ENCODE measurements at places on chromosomes 1 and 21.

GRCh38 chr1:77218477-77219165 is 609 bp downstream of the PIGK start:
- DNase-seq: no peak

DNA sequence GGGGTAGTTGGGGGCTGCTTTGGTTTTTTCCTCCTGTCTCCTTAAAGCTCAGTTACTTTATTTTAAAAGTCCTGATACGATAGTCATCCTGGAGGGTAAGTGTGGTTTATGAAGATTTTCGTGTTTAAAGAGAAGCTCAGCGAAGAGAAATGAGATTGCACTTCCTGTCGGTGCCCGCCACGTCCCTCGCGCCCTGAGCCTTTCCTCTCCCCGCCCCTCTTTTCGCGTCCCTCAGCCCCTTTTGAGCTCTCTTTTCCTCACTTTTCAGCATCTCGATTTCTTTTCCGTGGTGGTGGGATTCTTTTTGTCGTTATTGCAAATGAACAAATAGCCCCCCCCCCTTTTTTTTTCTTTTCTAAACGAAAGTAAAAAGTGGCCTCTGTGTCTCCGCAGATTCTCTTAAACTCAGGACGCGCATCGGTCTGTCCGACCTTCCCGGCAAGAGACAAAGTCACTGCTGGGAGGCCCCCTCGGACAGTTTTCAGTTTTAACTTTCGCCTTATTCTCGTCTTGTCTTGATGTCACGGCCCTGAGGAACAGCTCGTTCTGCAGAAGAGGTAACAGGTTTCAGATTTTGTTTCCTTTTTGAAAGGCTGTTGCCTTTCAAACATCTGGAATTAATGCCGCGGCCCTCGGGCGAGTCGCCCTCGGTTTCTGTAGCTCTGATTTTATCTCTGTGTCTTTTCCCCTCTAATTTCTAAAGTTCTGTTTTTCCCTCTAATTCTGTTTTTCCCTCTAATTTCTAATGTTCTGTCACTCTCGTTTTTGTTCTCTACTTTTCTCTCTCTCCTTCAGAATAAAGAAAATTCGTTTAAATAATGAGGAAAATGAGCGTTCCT is 1.0 kb upstream of the DMRTA2 start:
- no peak for DNase-seq

DNA sequence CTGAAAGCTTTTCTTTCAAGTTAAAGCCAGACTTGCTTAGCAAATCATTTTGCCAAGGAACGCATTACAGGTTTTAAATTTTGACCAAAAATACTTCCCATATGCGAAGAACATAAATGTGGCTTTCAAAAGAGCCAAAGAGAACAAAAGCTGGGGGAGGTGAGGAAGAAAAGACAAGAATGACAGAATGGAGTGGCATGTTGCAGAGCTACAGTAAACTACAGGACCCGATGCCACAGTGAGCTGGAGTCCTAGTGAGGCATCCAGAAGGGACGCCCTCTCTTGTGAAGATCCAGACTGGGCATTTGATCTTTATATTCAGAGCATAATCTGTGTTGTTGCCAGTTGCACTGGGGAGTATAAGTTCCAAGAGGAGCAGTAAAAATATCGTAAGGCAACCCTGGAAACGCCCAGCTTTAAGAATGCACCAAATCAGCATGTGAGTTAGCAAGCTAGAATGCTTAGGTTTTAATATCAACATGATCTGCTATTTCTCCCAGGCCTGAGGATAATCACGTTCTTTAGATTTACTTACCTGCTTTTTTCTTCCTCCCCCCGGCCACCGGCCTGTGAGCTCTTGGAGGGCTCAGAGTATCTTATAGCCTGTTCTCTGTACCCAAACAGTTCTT is 48.4 kb upstream of the HOOK1 start:
- no peak for DNase-seq

GRCh38 chr1:234544087-234544579 is 65.2 kb upstream of the TARBP1 start:
- peak; percentile 22 for DNase-seq

GRCh38 chr1:16122916-16123315 is 33.0 kb downstream of the EPHA2 start:
- no peak for DNase-seq

DNA sequence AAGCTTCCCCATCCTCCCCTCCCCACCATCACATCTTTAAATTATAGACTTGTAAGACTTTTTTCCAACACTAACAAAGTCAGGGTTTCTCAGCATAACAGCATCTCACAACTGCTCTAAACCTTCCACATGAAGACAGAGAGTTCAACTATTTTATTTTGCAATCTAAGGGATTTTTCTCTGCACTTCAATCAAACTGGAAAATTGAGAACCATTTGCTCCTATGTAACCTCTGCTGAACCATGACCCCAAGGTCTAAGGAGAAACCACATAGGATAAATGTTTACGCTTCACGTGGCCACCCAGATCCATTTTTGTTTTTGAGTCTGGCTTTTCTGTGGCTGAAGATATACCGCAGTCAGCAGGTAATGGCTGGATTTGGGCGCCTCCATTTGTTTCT is 13.2 kb downstream of the ERRFI1 start:
- DNase-seq: no peak

DNA sequence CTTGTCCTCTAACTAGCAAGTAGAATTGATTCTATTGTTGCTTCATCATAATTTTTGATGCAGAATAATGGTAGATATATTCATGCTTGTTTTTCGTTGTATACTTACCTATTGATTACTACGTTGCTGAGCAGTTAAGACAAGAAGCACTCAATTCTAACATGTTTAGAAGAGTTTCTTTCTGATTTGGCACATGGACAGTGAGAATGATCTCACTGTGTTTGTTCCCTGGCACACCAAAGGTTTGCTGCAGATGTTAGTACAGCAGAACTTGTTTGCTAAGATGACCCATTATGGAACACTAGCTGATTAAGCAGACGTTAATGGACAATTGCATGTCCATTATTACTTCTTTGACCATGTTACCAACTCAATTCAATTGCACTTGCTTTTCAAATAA is 184.7 kb upstream of the SGIP1 start:
- no peak for DNase-seq

DNA sequence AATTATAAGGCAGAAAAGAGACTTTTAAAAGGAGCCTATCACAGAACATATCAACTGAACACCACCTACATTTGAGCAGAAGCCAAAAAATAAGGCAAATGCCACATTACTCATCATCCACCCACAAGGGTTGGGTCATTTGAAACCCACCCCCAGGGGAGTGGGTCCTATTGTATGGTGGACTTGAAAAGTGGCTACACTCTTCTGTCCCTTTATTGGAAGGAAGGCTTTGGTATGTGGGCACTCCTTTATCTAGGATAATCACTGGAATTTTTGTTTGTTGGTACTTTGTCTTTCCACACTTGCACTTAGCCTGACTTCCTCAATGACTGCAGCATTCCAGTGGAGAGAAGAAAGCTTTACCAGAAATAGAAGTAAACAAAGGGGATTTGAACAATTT is 157.2 kb upstream of the COL11A1 start:
- no peak for DNase-seq

GRCh38 chr1:8443558-8444194 is 125.8 kb downstream of the SLC45A1 start:
- no peak for DNase-seq

DNA sequence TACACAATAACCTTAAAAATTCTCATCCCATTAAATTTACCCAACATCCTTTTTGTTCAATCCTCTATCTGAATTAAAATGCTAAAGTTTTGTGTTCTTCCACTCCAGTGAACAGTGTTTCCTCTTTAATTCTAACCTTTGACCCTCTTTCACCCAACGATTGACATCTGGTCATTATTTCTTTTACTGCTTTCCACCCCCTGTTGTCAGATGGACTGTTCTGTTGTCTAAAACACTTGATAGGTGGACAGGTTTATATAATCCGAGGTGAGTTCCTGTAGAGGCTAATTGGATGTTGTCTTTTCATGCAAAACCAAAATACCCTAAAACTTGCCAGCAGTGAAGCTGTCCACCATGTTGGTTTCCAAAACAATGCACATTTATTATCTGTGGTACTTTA is 73.4 kb upstream of the SERTAD4 start:
- no peak for DNase-seq

GRCh38 chr1:17561561-17561985 is 22.1 kb downstream of the ARHGEF10L start:
- no peak for DNase-seq

GRCh38 chr1:51663105-51663504 is 46.2 kb downstream of the OSBPL9 start:
- no peak for DNase-seq

DNA sequence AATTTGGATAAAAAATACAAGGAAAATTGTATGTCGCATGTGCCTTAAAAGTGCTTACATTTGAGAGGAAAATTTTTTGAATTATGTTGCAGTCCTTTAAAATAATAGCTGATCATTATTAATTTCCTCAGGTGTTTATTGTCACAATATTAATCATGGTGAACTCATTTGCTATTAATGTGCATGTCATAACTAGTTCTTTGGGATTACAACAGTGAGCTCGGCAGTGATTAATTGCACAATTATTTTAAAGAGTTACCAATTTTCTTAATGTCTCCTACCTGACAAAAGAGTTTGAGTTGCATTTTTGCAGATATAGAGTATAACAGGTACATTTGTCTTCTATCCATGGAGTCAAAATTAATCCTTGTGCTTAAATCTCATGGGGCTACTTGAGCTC is 854.3 kb downstream of the BRINP3 start:
- DNase-seq: no peak

- no peak for DNase-seq
Measured at GRCh38 chr1:37666241-37666867, 26.0 kb upstream of the CDCA8 start.

DNA sequence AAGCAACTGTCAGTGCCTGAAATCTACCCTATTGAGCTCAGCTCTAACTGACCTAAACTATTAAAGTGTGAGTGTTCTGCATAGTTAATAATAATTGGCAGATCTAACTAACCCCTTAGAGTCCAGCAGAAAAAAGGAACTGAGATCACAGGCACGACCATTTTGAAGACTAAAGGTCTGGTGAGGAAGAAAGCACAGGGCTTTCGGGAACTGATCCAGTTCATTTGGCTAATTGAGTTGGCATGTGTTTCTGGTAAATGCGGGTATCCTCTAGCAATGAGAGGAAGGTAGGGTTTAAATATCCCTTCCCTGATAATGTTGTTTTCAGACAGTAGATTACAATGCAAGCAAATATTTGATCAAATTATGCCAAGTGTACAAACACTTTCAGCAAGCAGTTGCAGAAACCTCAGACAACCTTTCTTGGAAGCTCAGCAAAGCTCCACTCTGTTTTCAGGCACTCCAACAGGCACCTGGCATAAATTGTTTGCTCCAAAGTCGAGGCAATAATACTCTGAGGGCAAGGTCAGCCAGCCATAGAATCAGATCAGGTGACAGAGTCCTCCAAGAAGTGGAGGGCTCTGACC is 100.8 kb downstream of the KCNK1 start:
- DNase-seq: no peak

DNA sequence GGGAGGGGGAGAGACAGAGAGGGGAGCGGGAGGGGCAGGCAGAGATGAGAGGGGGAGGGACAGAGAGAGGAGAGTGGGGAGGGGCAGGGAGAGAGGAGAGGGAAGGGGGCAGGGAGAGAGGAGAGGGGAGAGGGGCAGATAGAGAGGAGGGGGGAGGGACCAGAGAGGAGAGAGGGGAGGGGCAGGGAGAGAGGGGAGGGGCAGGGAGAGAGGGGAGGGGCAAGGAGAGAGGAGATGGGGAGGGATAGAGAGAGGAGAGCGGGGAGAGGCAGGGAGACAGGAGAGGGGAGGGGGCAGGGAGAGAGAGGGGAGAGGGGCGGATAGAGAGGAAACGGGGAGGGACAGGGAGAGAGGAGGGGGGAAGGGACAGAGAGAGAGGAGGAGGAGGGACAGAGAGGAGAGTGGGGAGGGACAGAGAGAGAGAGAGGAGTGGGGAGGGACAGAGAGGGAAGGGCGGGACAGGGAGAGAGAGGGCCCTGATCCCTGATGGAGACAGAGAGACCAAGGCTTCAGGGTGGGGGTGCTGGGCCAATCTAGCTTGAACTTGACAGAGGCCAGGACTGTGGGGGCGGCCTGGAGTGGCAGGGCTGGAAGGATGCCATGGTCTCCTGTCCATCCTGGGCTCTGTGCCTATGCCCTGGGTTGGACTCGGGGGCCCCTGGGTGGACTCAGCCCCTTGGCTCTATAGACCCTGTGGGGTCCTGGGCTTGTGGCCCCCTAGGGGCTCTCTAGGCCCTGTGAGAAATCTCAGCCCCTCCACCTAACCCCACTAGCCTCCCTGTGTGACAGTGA is 43.6 kb downstream of the DMRTB1 start:
- DNase-seq: no peak

GRCh38 chr1:118223426-118223825 is 38.4 kb upstream of the SPAG17 start:
- no peak for DNase-seq

- DNase-seq: no peak
Measured at GRCh38 chr1:13667691-13668090, 32.3 kb upstream of the PRDM2 start.

DNA sequence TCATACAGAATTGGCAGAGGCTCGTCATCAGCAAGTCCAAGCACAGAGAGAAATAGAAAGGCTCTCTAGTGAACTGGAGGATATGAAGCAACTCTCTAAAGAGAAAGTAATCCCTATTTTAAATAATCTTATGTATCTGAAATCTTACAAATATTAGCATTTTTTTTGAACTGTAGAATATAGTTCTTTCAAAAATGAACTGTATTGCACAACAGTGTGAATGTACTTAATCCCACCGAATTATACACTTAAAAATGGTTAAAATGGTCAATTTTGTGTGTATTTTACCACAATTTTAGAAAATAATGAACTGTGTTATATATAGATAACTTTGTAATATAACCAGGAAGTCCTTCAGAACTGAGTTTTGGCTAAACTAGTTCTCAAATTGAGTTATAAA is 75.9 kb downstream of the CCDC18 start:
- no peak for DNase-seq

- no peak for DNase-seq
Measured at GRCh38 chr21:29514652-29515247, 216.0 kb downstream of the BACH1 start.

DNA sequence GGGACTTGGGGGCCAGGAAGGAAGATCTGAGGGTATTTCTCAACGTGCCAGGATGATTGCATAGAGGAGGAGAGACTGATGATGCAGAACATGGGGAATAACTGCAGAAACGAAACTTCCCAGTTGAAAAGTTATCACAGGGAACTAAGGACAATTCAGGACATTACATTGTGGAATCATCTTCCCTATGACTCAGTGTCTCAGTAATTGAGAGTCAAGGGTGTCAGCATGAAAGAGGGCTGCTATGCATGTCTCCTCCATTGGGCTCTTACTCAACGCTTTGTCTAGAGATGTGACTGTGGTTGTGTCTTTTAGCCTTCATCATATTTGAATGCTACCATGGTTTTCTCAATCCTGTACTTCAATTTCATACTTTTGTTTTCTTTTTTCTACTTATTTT is 48.9 kb upstream of the PTGFR start:
- no peak for DNase-seq

- DNase-seq: no peak
Measured at GRCh38 chr21:28294051-28294450, 698.6 kb downstream of the LTN1 start.

Measured in activated T-helper 1 cell treated with Interleukin-2 at 50 U/mL for 16 hours (primary cell).